ENCODE measurements at places on chromosomes 6 and 20.

- H3K4me1 ChIP-seq: peaks cover 52% of the 10 kb centered on the region
- H3K4me3 ChIP-seq: no peak overlapping the region
- peak overlapping the region; percentile 10 for H3K27ac ChIP-seq
- no peak for DNase-seq
- peaks cover 23% of the 10 kb centered on the region for H3K36me3 ChIP-seq
Measured at GRCh38 chr6:19845266-19846041, 8.3 kb downstream of the ID4 start.

GRCh38 chr6:130362128-130362527, 3.7 kb upstream of the TMEM200A start:
- peaks cover 31% of the 10 kb centered on the region for H3K27me3 ChIP-seq
- peaks cover 5% of the 10 kb centered on the region for H3K4me1 ChIP-seq
- no peaks in the 10 kb centered on the region for H3K36me3 ChIP-seq
- H3K27ac ChIP-seq: no peak overlapping the region
- DNase-seq: no peak

GRCh38 chr20:44861531-44862006, 23.9 kb upstream of the YWHAB start:
- no peak overlapping the region for H3K4me3 ChIP-seq
- H3K27me3 ChIP-seq: no peaks in the 10 kb centered on the region
- peaks cover 22% of the 10 kb centered on the region for H3K4me1 ChIP-seq

GRCh38 chr20:23629017-23629541, 8.7 kb downstream of the CST3 start:
- DNase-seq: no peak
- peaks cover 4% of the 10 kb centered on the region for H3K36me3 ChIP-seq
- H3K4me3 ChIP-seq: no peak overlapping the region
- H3K4me1 ChIP-seq: peaks cover 8% of the 10 kb centered on the region
- H3K27ac ChIP-seq: peak overlapping the region; percentile 39

GRCh38 chr6:75893058-75893775, 144.2 kb downstream of the MYO6 start:
- no peak overlapping the region for H3K27ac ChIP-seq
- no peak overlapping the region for H3K4me3 ChIP-seq
- H3K4me1 ChIP-seq: no peaks in the 10 kb centered on the region
- no peak for DNase-seq
- peaks cover 5% of the 10 kb centered on the region for H3K36me3 ChIP-seq

DNA sequence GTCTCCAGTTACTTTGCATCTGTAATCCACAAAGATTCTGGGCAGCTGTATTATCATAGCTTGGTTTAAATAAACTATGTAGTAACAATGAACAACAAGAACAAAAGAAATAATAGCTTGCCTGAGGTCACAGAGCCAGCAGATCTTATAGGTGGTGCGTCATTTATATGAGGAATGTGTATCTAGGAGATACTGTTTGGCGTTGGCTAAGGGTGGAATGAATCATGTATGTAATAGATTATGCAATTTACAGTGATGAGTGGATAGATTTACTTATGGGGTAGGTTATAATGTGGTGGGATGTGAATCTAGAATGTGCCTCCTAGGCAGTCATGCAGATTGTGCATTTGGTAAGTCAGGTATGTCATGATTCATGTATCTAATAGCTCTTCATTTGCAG, 42.8 kb downstream of the HNF4A start:
- no peak for DNase-seq
- peaks cover 30% of the 10 kb centered on the region for H3K27me3 ChIP-seq
- no peak overlapping the region for H3K4me3 ChIP-seq
- H3K27ac ChIP-seq: no peak overlapping the region

DNA sequence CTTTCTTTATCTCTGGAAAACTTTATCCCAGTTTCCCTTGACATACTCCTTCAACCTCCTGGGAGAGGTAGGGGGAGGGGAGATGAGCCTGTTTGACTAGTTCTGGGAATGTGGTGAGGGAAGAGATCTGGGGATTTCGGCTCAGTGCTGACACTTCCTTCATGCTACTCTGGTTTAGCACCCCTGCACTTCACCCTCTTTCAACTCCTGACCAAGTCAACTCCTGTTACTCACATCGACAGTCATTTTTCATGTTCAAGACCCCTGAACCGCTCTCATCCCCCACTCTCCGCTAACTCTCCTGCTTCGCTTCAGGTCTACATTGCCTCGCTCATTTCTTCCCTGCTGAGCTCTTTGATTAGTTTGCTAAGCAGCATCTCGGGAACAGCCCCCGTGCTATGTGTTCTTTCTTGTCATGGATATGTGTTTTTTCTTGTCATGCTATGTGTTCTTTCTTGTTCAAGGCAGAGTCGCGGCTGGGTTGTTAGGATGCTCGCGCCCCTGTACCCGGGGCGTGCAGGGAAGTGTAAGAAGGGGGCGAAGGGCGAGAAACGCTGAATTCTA, 16.6 kb upstream of the TRIM27 start:
- H3K27ac ChIP-seq: peak overlapping the region; percentile 91
- peaks cover 28% of the 10 kb centered on the region for H3K4me1 ChIP-seq
- H3K4me3 ChIP-seq: peak overlapping the region; percentile 95
- no peaks in the 10 kb centered on the region for H3K36me3 ChIP-seq
- H3K27me3 ChIP-seq: peaks cover 18% of the 10 kb centered on the region

GRCh38 chr20:4944518-4945313, 56.6 kb downstream of the SLC23A2 start:
- H3K4me1 ChIP-seq: peaks cover 27% of the 10 kb centered on the region
- no peak for DNase-seq
- H3K27me3 ChIP-seq: no peaks in the 10 kb centered on the region
- H3K4me3 ChIP-seq: no peak overlapping the region

DNA sequence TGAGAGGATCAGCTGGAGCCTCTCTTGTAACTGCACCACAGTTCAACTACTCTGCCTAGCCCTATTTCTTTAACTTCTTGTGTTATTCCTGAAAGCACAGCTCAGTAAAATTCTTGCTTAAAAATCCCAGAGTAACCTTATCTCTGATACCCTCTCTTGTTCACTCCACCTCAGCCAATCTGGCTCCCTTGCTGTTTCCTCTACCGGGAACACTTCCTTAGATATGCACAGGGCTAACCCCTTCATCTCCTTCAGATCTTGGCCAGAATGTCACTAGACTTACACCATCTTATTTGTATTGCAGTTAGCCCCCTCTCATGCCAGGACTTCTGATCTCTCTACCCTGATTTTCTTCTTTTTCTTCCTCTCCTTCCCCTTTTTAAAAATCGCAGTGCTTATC, 2.6 kb upstream of the ZKSCAN3 start:
- peaks cover 2% of the 10 kb centered on the region for H3K36me3 ChIP-seq
- DNase-seq: no peak
- H3K4me3 ChIP-seq: no peak overlapping the region
- peaks cover 42% of the 10 kb centered on the region for H3K27me3 ChIP-seq

- H3K4me3 ChIP-seq: no peak overlapping the region
- no peaks in the 10 kb centered on the region for H3K27me3 ChIP-seq
- DNase-seq: no peak
- H3K27ac ChIP-seq: no peak overlapping the region
- H3K4me1 ChIP-seq: peaks cover 25% of the 10 kb centered on the region
Measured at GRCh38 chr20:54062812-54063280, 7.5 kb downstream of the BCAS1 start.

DNA sequence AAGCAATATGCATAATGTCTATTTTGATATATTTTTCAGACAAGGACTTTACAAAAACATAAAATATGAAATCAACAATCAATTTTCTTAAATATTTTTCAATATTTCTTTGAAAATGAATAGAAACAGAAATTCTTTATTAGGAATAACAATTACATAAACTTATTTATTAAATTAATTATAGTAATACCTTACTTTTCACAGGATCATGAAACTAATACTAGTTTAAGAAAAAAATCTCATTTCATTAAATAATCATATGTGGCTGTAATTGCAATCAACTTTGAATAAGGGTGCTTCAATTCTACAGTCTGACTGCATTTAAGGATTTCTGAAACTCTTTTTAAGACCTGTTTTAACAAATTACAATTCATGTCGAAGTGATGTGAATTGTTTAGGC, 26.6 kb downstream of the EPHA7 start:
- peaks cover 23% of the 10 kb centered on the region for H3K4me1 ChIP-seq
- H3K27ac ChIP-seq: no peak overlapping the region
- no peaks in the 10 kb centered on the region for H3K27me3 ChIP-seq
- DNase-seq: no peak
- H3K36me3 ChIP-seq: peaks cover 4% of the 10 kb centered on the region

- H3K4me1 ChIP-seq: peaks cover 9% of the 10 kb centered on the region
- DNase-seq: no peak
- H3K36me3 ChIP-seq: peaks cover 4% of the 10 kb centered on the region
- no peak overlapping the region for H3K27ac ChIP-seq
Measured at GRCh38 chr6:154901876-154902552, 93.1 kb upstream of the TIAM2 start.

DNA sequence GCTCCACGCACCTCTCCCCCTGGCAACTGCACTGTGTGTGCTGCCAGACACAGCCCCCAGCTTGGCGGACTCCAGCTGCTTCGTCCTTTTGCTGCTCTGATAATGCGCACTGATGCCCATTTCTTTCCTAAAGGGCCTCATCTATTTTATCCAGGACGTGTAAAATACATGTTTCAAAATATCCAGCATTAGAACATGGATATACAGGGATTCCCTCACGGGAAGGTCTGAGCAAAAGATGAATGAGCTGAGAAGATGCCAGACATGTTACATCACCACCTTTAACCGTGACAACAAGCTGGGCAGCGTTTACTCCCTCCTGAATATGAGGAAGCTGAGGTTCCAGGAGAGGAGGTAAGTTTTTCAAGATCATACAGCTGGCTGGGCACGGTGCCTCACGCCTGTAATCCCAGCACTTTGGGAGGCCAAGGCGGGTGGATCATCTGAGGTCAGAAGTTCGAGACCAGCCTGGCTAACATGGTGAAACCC, 32.8 kb downstream of the TNXB start:
- peaks cover 20% of the 10 kb centered on the region for H3K4me1 ChIP-seq
- H3K4me3 ChIP-seq: peak overlapping the region; percentile 16
- no peaks in the 10 kb centered on the region for H3K27me3 ChIP-seq
- H3K36me3 ChIP-seq: peaks cover 4% of the 10 kb centered on the region
- peak overlapping the region; percentile 96 for H3K27ac ChIP-seq

GRCh38 chr6:117477988-117478852, 4.3 kb upstream of the DCBLD1 start:
- H3K27me3 ChIP-seq: peaks cover 28% of the 10 kb centered on the region
- peaks cover 9% of the 10 kb centered on the region for H3K4me1 ChIP-seq
- no peak overlapping the region for H3K27ac ChIP-seq

- H3K4me1 ChIP-seq: peaks cover 4% of the 10 kb centered on the region
- no peaks in the 10 kb centered on the region for H3K36me3 ChIP-seq
- H3K27me3 ChIP-seq: no peaks in the 10 kb centered on the region
- DNase-seq: no peak
Measured at GRCh38 chr6:42083530-42083929, 33.2 kb downstream of the TAF8 start.
